Right lung (tissue), 10 donors: ENCODE measurements at places on chromosomes 3 and 15.

DNA sequence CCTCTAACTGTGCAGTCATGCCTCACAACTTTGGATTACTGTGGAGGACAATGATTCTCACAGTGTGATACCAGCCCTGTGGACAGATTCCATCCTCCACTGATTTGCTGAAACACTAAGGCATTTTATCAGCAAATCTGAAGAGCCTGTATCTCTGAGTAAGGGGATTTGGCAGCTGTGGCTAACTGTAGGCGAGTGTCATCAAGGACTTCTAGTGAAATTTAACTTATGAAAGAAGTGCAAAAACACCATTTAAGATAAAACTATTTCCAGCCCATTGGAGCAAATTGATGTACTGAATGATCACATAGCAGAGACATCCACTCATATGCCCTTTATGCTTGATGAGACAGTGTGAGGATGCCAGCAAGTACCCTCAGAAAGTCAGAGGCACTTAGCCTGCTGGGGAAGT is 13.9 kb upstream of the TMPRSS7 start:
- DNase-seq: no peak

DNA sequence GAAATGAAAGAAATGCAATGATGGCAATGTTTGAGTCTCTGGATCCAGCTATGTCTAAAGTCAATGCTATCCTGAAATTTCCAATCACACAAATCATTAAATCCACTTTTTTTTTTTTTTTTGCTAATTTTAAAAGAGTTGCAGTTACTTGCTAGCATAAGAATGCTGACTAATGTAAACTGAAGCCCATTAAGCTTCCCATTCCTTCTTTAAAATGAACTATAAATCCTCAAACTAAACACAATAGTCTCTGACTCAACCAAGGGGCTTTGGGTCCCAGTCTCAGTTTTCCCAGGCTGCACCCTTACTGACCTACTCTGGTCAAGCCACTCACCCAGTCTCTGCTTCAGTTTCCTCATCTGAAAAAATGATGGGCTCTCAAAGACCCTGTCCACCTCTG is 361.1 kb downstream of the ERC2 start:
- DNase-seq: no peak

DNA sequence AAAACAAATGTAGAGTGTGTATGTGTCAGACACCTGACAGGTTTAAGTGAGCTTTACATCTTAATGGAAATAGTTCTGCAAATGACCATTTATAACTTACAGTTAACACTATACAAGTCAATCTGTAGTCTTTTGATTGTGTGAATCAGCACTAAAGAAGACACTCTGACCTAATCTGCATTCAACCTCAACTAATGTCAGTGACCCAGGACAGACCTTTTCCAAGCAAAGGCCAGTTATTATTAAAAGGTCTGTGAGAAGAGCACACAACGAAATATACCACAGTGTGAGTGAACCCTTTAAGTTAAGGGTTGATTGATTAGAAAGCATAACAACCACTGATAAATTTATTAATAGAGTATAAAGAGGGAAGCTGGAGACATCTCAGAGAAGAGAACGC is 761.9 kb upstream of the LMCD1 start:
- DNase-seq: no peak

DNA sequence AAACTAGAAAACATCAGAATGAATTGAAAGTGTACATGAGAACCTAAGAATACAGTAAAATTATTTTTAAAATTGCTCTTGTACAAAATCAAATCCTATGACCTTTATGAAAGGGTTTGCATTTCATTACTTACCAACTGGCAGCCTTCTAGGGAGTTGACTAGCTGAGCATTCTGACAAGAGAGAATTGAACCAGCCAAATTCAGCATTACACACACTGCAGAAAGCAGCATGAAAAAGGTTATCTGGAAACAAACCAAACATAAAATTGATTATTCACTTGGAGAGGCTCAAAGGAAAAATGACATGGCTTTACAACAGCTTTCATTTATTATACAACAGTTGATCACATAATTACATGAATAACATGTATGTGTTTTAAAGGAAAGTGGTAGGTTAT is 17.4 kb downstream of the NSMCE3 start:
- no peak for DNase-seq

DNA sequence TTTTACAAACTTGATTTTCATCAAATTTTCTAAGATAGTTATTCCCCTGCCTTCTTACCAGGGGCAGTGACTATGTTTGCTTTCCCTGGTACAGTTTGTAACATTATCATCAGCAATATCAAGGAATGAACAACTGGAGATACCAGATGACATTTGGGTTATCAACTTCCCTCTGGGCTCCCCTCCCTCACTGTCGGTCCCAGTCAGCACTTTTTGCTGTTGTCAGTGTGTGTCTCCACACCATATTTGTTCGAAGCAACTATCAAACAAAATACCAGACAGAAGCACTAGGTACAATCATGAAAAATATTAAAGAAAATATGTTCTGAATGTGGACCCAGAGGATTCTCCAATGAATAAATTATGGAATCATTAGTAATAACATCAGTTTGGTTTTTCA is 75.3 kb downstream of the PLOD2 start:
- no peak for DNase-seq

DNA sequence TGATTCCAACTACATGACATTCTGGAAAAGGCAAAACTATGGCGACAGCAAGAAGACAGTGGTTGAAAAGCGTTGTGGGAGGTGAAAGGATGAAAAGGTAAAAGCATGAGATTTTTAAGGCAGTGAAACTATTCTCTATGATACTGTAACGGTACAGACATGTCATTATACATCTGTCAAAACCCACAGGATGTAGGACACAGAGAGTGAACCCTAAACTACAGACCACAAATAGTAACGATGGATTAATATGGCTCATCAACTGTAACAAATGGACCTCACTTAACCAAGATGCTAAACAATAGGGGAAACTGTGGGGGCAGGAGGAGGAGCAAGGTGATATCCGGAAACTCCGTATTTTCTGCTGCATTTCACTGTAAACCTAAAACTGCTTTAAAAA is 39.1 kb downstream of the MYO9A start:
- DNase-seq: no peak

DNA sequence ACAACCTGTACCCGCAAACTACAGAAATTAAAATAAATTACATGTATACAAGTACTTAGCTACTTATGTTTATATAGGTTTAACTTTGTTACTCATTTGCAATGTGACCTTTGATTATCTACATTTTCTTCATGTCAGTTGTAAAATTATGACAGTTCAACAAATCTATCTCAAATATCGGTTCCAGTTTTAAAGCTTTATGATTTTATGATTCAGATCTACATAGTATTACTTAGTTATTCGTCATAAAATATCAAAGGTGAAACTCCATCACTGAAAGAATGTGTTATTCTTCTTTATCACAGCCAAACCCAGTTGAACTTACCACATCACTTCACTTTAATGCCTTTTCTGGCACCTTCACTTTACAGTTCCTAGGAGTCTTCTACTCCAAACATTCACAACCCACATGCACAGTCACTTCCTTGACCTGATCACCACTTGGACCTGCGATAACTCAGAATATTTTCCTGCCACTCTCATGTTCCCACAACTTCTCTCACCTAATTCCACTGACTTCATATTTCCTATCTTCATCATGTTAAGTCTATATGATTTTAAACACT is 47.2 kb downstream of the SLITRK3 start:
- no peak for DNase-seq
